ENCODE measurements at places on chromosomes 11 and 22.
A peak's percentile ranks its signal among the peaks of the same experiment; 100 is the strongest.

GRCh38 chr11:11237070-11237832, 115.8 kb downstream of the CSNK2A3 start:
- no peak for DNase-seq

DNA sequence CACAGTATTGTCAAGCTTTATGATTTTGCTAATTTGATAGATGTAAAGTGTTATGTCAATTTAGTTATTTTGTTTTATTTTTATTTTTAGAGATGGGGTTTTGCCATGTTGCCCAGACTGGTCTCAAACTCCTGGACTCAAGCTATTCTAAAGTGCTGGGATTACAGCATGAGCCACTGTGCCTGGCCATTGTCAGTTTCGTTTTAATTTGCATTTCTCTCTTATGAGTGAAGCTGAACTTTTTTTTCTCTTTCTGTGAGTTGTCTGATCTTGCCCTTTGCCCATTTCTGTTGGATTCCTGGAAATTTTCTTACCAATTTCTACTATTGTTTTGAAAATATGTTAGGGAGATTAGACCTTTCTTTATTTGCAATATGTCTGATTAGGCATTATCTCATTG, 15.5 kb downstream of the NEU3 start:
- DNase-seq = no peak

DNA sequence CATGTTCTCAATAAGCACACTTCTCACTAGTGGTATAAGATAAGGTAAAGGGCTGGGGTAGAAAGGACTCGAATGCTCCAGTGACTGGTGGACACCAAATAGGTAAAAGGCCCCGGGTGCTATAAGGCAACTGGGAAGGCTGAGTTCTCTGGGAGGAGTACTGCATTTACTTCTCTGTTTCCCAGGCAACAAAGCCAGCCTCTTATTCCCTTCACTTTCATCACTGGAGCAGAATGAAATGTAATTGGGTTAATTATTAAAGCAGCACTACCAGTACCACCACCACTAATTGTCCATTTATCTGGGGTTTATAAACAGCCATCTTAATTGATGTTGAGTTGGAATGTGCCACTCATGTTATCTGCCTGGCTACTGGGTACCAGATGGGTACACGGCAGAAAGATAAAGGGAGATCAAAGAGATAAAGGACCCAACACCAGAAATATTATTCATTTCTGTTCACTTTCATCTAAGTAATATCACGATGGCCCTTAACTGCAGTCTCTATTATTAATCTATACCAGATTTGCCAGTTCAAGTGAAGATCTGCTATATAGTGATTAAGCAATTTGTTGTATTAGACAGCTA, 94.4 kb upstream of the CHRM4 start:
- peak; percentile 32 for DNase-seq

GRCh38 chr11:59710136-59710847, 3.4 kb downstream of the OR10V1 start:
- peak; percentile 71 for DNase-seq

- DNase-seq = no peak
These were observed 52.9 kb downstream of the C11orf58 start for GRCh38 chr11:16791191-16791961.

- DNase-seq = peak; percentile 60
These were observed 162.8 kb downstream of the RAB38 start for GRCh38 chr11:88012456-88012855.

DNA sequence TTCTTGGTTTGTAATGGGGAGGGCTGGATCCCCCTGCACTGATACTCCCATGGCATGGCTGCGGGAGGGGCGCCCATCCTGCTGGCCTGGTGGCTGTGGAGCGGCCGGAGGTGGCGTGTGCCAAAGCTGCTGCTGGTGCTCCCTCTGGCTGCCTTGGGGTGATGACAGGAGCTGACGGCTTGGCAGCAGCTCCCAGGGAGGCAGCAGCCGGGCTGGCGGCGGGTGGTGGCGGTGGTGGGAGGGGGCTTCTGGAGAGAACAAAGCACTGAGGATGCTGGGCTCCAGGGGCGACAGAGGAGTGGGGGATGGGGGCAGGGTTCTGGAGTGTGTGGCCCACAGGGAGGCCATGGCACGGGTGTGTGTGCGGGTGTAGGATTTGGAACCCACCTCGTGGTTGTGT, 11.4 kb upstream of the MPPED1 start:
- no peak for DNase-seq

DNA sequence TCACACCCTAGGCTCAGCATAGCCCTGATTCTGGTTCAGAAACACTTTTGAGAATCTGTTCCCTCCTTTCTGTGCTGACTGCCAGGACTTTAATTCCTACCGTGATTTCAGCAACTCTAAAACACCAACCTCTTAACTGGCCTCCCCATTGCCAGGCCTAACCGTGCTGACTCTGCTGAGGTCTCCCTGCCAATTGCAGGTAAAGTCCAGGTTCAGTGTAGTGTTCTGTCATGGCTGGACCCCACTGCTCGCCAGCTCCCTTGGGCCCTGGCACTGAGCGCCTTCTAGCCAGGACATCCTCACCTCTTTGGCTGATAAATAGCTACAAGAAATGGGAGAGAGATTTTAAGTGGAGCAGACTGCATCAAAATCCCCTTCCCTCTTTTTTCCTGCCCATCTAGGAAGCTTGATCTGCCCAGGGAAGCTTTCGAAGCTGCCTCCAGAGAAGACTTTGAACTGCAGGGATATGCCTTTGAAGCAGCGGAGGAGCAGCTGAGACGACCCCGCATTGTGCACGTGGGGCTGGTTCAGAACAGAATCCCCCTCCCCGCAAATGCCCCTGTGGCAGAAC, 4.7 kb downstream of the UPB1 start:
- no peak for DNase-seq

GRCh38 chr11:16893456-16894066, 120.7 kb downstream of the PLEKHA7 start:
- peak; percentile 37 for DNase-seq

GRCh38 chr22:30221121-30221992, 25.2 kb downstream of the LIF start:
- DNase-seq = no peak

GRCh38 chr11:118002541-118003423, 16.6 kb downstream of the IL10RA start:
- peak; percentile 31 for DNase-seq

- DNase-seq = no peak
These were observed 82.1 kb upstream of the WNT11 start for GRCh38 chr11:76288166-76288980.

DNA sequence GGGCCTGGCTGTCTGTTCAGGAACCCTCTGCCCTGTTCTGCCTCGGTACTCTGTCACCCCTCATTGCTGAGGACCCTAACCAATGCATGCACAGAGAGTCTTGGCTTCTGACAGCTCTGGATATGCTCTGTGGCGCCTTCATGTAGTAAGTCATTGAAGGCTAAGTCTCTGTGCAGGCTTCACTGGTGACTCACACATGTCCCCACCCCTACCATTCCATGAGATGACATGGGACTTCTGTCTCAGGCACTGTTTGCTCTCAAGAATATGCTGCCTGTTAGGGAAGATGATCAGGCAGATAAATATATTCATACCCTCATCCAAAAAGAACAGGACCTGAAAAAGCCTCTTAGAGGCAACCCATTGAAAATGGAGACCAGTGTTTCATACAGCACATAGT, 43.6 kb upstream of the HORMAD2 start:
- no peak for DNase-seq

DNA sequence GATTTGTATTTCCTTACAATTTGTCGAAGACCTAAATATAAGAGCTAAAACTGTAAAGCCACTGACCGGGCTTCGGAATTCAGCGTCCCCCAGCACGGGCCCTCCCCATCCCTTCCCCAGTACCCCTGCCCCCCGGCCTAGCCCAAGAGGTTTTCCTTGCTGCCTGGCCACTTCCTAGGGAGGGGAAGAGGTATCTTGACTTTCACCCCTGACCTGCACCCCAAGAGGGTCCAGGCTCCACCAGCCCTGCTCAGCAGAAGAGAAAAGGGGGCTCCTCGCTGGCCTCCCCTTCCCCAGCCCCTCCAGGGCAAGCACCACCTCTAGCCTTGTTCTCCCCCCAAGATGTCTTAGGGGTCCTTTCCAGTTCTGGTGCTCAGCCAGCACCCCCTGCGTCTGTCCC, 26.1 kb upstream of the CARS1 start:
- no peak for DNase-seq

- peak; percentile 86 for DNase-seq
These were observed 49.1 kb upstream of the VPREB1 start for GRCh38 chr22:22195265-22196017.

DNA sequence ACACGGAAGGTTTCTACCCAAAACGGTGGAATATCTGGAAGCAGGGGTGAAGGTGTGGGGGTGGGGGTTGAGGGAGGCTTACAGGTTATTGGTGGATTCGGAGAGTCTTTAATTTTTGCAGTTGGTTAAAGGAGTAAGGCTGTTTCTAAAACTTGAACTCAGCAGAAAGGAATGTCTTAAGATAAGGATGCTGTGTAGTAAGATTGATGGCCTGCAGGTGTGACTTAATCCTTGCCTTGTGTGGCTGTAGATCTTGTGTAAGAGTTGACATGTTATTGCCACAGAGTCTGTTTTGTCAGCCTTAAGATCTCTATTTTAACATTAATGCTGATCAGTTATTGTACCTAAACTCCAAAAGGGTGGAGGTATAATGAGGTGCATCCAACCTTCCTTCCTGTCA, 16.4 kb upstream of the OR6M1 start:
- DNase-seq = peak; percentile 40

DNA sequence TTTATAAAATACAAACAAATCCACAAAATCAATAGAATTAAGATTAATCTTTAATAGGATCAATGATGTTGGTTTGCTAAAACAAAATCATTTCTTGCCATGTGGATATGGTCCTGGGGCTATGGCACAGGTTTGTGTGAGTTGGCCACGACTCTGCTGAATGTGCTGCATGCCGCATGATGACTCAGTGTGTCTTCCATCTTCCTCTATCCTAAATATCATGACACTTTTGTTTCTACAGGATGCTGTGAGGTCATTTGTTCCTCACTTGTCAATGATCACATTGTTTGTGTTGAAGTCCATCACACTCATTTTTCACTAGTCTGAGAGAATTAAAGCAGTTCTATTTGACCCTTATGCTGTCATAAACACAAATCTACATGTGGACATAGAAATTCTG, 167.2 kb upstream of the ZBED5 start:
- no peak for DNase-seq

GRCh38 chr11:32056438-32056837, 34.4 kb upstream of the RCN1 start:
- no peak for DNase-seq

DNA sequence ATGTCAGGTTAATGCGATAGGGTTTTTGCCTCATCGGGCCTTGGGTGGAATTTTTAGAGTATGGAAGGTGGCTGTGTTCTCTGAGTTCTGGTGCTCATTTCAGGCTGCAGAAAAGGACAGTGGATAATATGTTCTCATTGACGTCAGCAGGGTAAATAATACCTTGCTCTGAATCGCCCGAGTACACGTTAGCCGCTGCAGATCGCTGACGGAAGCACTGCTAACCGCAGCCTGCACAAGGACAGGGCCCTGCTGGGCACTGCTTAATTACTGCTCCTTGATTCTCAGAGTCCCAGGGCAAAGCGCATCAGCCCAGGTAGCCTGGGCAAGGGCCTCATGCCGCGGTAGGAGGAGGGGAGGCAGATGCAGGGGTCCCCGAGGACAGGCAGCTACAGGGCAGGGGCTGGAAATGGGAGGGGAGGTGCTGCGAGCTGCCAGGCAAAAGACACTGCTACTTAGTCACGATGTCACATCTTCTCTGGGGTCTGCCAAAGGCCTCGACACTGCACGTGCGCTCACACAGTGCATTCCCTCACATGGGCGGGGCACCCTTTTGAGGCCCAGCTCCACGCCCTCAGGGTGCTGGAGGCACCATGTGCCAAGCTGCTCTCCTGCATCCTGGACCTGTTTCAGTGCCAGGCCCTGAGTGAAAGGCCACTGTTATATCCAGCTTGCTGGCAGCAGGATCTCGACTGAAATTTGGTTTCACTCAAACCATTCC, 35.2 kb downstream of the PPP2R1B start:
- no peak for DNase-seq

DNA sequence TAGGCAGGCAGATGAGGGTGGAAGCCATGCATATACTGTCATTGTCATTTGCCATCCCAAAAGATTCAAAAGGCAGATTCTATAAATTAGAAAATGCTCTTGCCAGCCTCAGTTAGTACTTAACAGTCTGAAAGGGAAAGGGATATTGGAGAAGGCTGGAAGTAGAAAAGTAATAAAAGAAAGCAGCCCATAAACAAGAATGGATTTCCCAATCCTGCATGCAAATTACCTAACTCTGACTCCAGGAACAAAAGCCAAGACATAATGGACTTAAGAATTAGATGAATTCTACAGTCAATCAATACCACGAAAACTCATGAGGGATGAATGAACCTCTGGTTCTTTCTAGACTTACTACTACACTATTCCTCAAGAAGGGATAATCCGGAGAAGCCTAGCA, 5.9 kb downstream of the PAK1 start:
- peak; percentile 65 for DNase-seq

DNA sequence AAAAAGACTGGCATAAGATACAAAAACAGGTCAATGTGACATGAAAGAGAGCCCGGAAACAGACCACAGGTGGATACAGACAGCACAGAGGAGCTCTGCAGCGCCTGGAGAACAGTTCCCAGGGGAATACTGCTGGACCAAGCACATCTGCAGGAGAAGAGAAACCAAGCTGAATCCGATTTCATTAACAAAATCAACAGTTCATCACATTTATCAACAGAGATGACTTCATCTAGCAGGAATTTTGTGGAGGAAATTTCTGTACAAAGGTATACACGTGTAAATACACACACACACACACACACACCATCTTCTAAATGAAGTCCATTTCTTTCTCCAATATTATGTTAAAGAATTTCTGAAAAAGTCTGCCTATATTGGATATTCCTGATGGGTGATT, 17.1 kb downstream of the YPEL1 start:
- no peak for DNase-seq

DNA sequence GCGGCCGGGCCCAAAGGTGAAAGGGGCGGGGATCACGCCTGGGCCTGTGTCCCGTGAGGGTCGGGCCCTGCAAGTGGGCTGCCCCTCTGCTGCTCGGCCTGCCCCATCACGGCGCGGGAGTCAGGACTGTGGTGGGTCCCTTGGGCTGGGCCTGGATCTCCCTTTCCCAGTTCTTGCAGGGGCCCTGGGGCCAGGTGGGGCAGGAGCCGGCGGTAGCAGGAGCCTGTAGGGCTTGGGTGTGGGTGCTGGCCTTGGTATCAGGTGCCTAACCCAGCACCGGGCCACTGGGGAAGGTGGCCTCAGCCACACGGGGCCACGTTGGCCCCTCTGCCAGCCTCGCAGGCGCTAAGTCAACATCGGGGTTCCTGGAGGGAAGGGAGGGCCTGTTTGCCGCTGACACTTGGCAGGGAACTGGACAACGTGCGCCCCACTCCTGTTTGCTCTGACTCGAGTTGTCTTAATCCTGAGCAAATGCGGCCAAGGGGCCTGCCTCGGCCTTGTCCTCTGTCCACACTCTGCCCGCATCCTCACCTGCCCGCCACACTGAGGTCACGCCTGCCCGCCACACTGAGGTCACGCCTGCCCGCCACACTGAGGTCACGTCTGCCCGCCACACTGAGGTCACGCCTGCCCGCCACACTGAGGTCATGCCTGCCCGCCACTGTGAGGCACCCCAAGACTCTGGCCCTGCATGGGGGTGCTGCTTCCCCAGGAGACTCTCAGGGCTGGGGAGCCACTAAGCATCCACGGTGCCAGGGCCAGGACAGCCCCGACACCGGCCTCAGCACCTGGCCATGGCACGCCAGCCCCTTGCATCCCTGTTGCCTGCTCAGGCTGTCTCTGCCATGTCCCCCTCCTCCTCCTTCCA, 14.2 kb upstream of the MUC5B start:
- no peak for DNase-seq

Measured in NCI-H82 (cell line).